ENCODE measurements at places on chromosomes 16 and 17.

GRCh38 chr16:57297856-57298255 lies 13.4 kb upstream of the PLLP start:
- DNase-seq: no peak

DNA sequence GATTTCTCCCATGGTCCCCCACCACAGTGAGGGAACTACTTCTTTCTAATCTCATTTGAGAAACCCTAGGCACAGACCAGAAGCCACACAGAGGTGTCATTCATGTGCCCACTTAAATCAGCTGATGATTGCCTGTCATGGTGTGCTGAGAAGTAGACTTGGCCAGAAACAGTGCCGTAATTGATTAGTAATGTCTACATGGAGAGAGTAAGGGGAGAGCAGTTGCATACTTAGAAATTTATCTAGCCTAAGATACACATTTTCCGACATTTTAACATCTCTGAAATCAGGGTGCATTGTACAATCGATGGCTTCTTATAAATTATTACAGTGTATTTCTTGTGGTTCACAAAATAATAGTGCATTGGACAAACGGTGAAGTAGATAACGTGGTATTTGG lies 271.8 kb downstream of the IRF8 start:
- no peak for DNase-seq

- DNase-seq: no peak
Measured at GRCh38 chr16:3138823-3139426, 4.1 kb downstream of the ZNF213 start.

DNA sequence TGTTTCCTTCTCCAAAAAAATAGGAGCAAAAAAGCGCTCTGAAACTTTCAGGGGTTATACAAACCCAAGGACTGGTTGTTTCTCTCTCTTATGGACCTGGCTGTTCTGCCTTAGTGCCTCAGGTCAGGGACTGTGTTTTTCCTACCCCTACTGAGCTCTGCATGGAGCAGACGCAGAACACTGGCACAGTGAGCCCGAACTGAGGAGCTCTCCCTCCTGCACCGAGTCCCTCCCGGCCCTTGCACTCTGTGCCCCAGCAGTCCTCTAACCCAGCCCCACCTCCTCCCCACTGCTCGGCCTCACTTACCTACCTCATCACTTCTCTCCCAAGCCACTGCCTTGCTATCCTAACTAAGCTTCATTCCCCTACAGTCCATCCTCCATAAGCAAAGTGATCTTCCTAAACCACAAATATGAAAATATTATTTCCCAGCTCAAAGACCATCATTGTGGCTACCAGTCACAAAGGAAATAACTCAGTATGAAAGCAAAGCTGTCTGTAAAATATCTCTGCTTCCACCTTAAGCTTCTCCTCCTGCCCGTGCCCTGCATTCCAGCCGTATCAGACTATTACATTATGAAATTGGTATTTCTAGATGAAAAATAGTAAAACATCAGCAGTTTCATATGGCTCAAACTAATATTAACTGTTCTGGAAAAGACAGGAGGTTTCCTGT lies 13.6 kb downstream of the MEIOB start:
- no peak for DNase-seq

DNA sequence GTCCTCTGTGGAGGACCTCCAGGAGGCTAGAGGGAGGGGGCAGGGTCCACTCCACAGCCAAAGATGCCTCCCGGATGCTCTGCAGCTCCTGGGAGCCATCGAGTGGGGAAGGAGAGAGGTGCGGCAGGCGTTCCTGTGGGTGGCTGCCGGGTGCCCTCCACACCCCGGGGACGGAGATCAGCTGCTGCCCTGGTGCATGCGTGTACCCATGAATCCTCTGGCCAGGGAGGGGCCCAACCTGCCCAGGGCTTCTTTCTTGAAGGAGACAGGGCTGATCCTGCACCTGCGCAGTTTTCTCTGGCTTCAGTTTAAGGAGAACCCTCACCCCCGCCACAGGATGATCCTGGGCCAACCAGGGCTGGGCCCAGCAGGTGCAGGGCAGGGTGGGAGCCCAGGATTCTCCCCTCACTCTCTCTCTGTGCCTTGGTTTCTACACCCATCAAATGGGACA lies 33.5 kb upstream of the DOC2B start:
- DNase-seq: no peak

DNA sequence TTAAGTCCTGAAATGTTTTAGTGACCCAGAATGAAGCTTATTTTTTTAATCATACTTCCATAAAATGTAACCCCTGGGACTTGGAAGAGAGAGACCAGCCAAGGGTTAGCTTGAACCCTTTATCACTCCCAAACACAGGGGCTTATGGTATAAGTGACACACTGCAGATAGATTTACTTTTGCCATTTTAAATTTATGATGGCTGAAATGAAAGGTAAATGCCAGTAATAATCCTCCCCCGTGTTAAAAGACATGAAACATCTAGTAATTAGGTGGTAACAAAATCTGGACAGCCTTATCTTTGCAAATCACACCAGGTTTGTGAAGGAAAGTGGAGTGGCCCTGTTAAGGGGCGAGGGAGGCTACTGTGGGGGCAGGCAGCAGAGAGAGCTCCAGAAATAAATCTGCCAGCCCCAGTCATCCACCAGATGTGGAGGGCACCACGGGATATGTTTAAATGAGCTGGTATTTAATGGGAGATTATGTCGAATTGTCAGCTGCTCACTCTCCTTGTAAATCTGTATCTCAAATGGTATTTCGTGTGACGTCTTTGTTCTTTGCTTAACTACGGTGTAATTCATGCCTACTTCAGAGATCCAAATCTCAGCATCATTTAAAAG lies 326.5 kb downstream of the WWOX start:
- DNase-seq: no peak

DNA sequence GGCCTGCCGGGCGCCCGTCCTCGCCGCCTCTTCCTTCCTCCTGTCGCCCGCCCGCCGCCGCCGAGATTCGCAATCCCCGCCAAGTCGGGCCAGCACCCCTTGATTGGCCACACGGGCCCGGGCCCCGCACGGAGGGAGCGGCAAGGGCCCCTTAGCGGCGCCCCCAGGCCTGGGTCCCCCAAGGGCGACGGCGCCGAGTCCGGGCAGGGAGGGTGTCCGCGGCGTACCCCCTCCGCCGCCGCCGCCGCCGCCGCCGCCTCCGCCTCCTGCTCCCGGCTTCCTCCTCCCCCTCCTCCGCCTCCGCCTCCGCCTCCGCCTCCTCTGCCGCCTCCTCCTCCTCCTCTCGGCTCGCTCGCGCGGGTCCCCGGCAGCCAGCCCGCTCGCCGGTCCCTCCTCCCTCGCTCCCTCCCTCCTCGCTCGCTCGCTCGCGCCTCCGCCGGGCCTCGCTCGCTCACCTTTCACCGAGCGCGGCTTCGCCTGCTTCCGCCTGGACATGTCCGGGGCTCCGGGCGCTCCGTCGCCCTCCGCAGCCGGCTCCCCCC lies 561 bp downstream of the ZNF423 start:
- DNase-seq: peak; percentile 70

GRCh38 chr17:37743612-37743874 lies 1.3 kb downstream of the HNF1B start:
- no peak for DNase-seq

All from germinal center (tissue), 1 donor.